Fibroblast of skin of abdomen (primary cell): ENCODE measurements at places on chromosomes 16 and 17.

GRCh38 chr17:41404024-41404671 lies 6.7 kb upstream of the KRT31 start:
- peak; percentile 96 for DNase-seq

DNA sequence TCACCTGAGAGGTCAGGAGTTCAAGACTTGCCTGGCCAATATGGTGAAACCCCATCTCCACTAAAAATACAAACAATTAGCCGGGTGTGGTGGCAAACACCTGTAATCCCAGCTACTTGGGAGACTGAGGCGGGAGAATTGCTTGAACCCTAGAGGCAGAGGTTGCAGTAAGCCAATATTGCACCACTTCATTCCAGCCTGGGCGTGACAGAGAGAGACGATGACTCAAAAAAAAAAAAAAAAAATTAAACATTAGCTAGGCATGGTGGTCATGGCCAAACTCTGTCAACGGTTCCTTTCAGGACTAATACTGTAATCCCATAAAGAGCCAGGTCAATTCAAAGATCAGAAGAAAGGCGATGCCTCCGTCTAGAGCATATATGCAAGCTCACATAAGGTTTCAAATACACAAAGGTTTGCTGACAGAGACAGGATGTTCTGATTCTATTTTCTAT lies 2.4 kb downstream of the RNF157 start:
- no peak for DNase-seq

- DNase-seq: no peak
These were observed 37.2 kb downstream of the GRIN2C start for GRCh38 chr17:74822335-74822938.

GRCh38 chr17:49993423-49994060 lies 1.5 kb downstream of the DLX3 start:
- no peak for DNase-seq

DNA sequence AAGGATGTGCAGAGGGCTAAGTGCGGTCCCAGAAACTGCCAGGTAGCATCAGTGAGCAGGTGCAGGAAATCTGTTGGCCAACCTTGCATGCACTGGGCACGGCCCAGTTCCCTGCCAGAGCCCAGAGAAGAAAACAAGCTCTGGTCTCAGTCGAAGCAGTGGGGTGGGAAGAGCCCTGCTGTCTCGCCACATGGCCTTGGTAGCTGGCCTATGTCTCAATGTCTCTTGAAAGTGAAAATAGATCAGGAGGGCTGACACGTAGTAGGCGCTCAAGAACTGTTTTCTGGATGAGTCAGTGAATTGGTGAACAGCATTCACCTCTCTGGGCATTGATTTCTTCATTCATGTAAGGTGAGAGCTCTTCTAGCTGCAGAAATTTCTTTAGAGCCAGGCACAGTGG lies 90.4 kb downstream of the MARF1 start:
- no peak for DNase-seq

GRCh38 chr17:83100220-83100852 lies 20.9 kb downstream of the METRNL start:
- DNase-seq: no peak

GRCh38 chr17:41457676-41458075 lies 9.5 kb downstream of the KRT32 start:
- no peak for DNase-seq

DNA sequence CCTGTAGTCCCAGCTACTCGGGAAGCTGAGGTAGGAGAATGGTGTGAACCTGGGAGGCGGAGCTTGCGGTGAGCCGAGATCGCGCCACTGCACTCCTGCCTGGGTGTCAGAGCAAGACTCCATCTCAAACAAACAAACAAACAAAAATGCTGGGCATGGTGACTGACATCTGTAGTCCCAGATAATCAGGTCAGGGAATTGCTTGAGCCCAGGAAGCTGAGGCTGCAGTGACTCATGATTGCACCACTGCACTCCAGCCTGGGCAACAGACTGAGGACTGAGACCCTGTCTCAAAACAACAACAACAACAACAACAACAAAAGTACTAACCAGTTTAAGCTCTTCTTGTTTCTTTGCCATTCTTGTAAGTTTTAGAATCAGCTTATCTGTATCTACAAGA lies 383.0 kb upstream of the PMFBP1 start:
- no peak for DNase-seq

DNA sequence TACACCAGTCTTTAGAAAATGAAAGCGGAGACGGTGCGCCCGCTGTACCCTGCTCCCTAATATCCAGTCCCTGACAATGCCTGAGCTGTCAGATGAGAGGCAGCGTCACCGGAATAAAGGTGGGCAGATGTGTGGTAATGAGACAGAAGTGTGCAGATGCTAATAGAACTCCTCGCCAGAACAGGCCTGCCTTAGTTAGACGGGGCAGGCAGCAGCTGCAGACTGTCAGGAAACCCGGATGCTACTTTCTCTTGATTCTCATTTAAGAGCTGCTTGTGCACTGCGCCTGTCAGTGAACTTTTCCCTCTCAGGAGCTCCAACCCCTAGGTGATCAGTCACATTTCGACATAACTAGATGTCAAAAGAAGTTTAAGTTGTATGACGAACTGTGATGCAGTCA lies 221.8 kb upstream of the IRX3 start:
- no peak for DNase-seq

DNA sequence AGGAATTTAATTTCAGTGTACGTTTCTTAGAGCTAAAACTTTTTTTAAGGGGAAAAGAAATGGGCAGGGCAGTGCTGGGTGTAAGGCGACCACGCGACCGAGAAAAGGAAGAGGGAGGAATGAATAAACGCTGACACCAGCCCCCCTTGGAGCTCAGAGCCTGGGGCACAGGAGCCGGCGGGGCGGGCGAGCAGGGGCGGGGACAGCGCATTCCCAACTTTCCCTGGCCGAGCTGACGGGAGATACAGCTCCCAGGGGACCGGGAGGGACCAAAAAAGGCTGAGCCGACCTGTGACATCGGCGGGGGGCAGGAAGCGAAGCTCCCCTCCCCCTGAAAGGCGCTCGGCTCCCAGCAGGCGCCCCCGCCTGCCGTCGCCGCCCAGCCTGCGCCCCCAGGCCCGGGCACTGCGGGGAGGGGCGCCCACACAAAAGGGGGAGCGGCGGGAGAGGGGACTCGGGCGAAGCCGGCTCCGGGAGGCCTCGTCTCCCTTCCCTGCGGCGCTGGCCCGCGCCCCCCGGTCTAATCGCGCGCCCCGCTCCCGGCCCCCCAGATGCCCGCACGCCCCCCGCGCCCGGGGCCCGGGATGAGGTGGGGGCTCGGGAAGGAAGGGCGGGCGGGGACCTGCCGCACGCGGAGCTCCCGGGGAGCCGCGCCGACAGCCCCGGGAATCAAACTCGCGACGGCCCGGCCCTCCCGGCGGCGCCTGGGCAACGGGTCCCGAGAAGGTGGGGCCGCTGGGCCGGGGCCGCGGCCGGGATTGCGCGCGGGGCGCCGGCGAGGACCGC lies 622 bp downstream of the CUEDC1 start:
- DNase-seq: peak; percentile 75

- DNase-seq: no peak
These were observed 11.3 kb upstream of the RPL13 start for GRCh38 chr16:89549007-89549700.

- DNase-seq: peak; percentile 87
These were observed 4.5 kb downstream of the TRPV2 start for GRCh38 chr17:16419929-16420271.

DNA sequence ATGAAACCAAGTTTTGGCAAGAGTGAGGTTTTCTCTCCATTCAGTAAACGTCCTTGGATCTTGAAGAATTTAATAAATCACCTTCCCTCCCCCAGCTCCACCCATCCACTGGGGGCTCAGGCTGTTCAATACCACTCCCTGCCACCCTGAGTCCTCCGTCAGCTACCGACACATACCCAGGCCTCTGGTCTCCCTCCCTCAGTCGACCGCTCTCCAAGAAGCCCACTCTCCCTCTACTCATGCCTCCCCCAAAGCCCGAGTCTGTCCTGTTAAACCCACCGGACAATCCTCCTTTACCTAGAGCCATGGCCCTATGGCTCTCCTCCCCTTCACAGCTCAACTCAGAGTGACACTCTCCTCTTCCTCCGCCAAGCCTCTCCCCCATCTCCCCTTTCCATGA lies 19.7 kb upstream of the SLC4A1 start:
- DNase-seq: no peak

DNA sequence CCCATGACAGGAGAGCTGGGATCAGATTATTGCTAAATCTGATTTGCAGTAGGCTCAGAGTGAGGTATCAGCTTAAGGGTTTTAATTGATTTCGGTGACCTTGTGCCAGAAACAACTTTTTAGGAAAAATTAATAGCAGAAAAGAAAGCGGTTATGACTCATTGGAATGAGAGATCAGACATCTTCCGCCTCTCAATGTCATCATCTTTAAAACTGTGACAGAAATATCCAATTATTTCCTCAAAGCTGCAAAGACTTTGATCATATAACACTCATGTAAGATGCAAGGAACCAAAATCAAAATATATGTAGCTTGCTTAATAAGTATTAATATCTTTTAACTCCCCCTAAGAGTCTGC lies 190.1 kb upstream of the FOXF1 start:
- no peak for DNase-seq

DNA sequence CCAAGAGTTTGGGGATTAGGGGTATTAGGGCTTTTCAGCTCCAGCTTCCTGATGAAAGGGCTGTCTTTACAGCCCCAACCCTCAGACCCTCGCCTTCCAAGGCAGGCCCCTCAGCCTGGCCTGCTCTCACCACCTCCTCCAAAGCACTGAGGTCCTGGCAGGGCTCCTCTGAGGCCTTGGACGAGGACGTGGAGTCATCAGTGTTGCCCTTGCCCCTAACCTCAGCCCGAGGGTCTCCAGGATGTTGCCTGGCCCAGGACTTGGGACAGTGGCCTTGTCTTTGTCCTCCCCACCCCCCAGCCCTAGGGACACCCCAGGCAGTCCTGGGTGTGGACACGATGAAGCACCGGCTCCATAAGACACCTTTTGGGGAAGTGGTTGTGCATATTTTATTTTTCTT lies 28.2 kb downstream of the B9D1 start:
- DNase-seq: no peak

- DNase-seq: no peak
These were observed 26.1 kb upstream of the FOXF1 start for GRCh38 chr16:86484240-86484639.

DNA sequence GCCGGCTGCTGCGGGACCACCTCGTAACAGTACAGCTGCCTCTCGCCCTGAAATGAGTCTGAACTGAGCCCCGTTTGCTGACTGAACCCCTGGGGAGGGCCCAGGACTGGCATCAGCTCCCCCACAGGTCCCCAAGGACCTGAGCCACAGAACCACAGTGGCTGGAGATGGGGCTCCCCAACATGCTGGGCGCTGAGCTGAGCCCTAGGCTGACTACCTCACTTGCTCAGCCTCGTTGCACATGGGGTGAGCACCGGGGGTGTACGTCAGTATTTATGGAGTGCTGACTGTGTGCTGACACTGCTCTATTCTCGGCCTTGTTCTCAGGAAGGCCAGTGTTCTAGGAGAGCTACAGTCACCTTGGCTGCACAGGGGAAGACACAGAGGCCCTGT lies 6.6 kb upstream of the VASN start:
- no peak for DNase-seq

DNA sequence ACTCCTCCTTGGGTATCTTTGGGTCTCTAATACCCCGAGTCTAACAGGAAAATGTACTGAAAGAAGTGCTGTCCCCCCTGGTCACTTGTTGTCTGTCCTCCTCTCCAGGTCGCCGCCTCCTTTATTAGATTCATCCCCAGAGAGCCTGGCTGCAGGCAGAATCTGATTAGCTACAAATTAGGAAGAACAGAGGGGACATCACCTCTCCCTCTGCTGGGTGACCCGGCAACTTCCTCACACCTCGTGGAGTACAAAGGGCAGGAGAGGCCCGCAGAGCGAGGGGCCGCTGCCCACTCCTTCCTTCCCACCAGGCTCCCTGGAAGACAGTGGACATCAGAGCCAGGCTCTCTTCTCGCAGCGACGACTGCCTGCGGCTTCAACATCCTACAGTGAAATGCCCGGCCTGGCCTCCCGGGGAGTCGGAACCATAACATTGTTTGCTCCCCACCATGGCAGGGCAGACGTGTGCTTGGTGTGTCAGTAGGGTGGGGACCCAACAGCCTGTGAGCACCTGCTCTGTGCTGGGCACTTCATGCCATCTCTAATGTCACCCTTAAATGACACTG lies 5.3 kb downstream of the CYB561 start:
- DNase-seq: no peak

GRCh38 chr16:87855852-87856715 lies 13.2 kb downstream of the SLC7A5 start:
- no peak for DNase-seq

DNA sequence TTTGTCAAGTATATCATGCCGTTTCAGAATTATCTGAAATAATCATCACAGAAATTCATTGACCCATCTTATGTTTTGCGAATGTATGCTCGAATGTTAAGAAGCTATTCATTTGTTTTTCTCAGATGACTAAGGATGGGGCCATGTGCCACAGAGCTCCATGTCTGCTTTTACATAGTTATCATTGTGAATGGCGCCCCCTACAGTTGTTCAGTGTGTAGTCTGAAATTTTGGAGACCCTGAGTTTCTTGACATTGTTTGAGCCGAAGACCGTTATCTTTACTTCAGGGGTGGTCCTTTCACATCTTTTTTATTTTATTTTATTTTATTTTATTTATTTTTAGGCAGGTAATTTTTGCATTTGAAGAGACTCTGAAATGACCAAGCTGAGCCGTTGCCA lies 972.0 kb upstream of the RBFOX1 start:
- DNase-seq: no peak

DNA sequence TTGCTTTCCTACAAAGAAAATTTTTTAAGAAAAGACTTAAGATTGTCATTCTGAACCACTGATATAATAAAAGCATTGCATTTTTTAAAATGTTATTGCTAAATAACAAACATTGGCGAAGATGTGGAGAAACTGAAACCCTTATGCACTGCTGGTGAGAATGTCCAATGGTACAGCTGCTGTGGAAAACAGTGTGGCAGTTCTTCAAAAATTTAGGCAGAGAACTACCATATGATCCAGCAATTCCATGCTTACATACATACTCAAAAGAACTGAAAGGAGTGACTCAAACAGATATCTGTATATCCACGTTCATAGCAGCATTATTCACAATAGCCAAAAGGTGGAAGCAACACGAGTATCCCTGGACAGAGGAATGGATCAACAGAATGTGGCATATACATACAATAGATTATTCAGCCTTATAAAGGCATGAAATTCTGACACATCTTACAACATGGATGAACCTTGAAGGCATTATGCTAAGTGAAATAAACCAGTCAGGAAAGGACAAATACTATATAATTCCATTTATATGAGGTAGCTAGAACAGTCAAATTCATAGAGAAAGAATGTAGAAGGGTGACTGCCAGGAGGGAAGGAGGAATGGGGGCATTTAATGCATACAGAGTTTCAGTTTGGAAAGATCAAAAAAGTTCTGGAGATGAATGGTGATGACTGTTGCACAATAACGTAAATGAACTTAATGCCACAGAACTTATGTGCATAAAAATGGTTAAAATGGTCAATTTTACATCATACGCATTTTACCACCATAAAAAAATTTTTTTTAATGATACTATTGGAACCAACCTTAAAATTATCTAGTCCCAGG lies 92.1 kb downstream of the CACNG1 start:
- DNase-seq: peak; percentile 78

DNA sequence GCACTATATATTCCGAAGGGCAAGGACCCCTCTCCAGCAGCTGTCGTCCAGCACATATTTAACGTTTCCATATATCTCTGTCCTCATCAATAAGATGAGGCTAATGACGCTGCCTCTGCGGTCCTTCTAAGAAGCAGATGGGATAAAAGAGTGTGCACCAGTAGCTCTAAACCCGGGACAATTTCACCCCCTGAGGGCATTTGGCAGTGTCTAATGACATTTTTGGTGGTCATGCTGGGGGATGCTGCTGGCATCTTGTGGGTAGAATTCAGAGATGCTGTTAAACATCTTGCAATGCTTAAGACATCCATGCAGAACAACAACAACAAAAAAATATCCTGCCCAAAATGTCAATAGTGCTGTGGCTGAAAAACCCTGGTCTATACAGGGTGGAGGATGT lies 372.9 kb downstream of the CDH13 start:
- DNase-seq: no peak
